ENCODE measurements at places on chromosomes 1 and 21.

- DNase-seq = no peak
Observed at GRCh38 chr1:117136749-117137148, 15.2 kb upstream of the TRIM45 start.

DNA sequence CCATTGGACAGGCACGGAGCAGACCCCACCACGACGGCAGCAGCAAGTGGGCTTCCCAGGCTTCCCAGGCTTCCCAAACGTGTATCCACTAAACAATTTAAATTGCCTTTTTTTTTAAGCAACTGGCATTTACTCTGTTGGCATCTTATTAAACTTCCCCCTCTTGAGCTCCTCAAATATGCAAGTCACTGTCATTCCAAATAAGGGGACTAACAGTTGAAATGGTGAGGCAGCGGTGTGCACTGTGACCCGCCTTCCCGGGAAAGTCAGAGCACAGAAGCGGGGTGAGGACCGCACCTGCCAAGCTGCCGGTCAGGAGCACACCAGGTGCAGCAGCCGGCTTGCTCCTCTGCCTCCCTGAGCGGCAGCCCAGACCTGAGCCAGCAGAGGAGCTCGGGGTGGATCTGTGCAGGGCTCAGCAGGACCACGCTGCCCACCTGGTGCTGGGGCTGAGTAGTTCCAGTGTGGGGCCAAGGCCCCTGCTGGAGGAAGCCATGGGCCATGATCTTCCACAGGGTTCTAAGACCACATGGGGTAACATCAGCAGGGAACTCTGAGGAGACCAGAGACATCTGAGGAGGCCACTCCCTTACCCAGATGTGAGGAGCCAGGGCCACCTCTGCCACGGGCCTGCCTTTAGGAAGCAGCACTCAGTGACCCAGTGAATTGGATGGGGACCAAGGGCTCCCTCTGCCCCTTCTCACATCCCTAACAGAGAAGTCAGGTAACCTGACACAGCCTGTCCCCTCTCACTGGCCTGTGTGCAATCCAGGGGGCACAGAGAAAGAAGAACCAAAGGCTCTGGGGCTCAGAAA is 245.4 kb downstream of the NPHP4 start:
- DNase-seq = no peak

DNA sequence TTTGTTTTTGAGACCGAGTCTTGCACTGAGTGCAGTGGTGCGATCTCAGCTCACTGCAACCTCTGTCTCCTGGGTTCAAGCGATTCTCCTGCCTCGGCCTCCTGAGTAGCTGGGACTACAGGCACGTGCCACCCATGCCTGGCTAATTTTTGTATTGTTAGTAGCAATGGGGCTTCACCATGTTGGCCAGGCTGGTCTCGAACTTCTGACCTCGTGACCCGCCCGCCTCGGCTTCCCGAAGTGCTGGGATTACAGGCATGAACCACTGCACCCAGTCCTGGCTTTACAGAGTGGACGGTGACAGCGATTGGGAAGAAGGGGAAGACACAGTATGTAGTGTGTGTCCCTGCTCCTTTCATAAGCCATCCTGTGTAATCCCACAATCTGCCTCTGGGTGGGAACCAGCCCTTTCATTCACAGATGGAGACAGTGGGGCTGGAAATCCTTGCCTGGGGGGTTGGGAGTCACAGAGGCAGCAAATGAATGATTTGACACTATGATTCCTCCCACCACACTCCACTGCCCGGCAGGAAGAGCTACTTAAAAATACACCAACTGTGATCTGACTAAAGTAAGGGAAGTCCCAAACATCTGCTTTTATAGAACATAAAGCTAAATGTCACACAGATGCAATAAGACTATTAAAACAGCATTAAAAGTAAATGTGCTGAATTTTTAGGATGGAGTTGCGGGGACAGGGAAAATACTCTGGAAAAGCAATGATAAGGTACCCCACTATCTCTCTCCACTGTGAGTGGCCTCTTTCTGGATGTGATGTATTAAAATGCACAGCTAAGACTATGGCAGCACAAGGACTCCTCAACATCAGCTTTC is 4.5 kb downstream of the PARP1 start:
- no peak for DNase-seq

DNA sequence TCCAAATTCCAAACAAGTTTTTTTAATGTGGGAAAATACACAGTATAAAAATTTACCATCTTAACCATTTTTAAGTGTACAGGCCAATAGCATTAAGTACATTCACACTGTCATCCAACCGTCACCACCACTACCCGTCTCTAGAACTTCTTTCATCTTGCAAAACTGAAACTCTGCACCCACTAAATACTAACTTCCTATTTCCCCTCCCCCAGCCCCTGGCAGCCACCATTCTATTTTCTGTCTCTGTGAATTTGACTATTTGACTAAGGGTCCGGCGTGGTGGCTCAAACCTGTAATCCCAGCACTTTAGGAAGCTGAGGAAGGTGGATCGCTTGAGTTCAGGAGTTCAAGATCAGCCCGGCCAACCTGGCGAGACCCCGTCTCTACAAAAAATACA is 36.1 kb downstream of the CLSTN1 start:
- DNase-seq = peak; percentile 34

DNA sequence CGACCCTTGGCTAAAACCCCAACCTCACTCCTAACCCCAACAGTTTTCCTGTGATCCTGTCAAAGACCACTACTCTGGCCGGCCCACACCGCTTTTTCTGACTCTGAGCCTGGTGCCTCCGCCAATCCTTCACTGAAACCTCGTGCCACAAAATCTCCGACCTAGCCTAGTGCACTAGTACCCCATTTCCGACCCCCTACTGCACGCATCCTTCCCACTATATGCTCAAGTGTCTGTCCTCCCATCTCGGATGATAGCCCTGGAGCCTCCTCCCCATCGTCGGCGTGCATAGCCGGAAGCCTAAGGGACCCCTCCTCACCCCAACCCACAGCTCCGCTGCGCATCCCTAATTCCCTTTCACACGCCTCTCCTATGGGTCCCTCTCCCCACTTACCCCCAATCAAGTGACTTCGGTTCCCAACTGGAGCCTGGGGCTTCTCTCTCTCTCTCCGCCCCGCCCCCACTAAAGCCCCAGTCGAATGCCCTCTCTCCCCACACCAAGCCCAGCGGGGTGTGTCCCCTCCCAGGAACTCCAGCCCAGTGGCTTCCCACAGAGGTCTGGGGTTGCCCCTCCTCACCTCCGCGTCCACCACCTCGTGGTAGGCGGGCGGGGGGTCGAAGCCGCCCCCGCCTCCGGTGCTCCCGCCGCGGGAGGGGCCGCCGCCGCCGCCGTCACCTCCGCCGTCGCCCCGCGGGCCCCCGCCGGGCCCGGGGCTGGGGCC is 791 bp downstream of the USP24 start:
- DNase-seq = peak; percentile 38

DNA sequence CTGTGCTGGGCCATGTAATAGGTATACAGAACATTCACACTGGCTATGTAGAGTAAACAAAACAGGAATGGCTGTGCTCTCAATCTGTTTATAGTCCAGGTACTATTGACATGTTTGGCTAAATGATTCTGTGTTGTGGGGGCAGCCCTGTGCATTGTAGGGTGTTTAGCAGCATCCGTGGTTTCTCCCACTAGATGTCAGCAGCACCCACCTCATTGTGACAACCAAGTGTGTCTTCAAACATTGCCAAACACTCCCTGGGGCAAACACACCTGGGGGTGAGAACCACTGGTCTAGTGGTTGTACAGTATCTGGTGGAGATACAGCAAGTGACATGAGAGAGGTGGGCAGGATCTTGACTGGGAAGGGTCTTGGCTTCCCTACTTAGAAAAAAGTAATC is 80.4 kb upstream of the SPATA6 start:
- DNase-seq = no peak

GRCh38 chr1:59494145-59494833 is 197.4 kb downstream of the FGGY start:
- DNase-seq = no peak

GRCh38 chr1:36100376-36100775 is 11.7 kb downstream of the ADPRS start:
- DNase-seq = no peak

DNA sequence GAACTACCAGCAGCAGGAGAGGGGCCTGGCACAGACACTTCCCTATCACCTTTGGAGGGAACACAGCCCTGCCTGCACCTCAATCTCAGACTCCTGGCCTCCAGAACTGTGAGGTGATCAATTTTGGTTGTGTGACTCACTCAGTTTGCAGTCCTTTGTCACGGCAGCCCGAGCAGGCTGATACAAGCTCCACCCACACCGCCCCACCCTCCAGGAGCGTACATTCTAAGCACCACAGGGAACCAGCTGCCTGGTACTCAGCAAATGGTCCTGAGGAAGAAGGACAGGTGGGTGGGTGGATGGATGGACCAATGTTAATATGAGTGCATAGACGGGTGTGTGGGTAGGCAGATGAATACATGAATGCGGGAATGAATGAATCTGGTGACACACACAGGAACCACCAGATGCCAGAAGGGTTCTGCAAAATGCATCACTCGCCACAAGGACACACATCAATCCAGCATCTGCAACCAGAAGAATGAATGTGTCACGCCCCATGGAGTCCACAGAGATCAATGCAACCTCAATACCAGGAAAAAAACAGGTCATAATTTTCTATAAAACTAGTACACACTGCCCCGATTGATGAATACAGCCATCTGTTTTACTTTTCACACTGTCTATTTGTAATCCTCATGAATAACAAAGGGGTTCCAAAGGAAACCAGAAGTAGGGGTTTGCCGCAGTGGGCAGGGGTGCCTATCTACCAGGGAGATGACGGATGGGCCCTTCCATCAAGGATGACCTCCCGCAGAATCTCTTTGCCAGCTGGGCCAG is 284.5 kb downstream of the NPHP4 start:
- no peak for DNase-seq

- DNase-seq = no peak
Observed at GRCh38 chr1:119569095-119569494, 62.1 kb downstream of the HSD3B1 start.

DNA sequence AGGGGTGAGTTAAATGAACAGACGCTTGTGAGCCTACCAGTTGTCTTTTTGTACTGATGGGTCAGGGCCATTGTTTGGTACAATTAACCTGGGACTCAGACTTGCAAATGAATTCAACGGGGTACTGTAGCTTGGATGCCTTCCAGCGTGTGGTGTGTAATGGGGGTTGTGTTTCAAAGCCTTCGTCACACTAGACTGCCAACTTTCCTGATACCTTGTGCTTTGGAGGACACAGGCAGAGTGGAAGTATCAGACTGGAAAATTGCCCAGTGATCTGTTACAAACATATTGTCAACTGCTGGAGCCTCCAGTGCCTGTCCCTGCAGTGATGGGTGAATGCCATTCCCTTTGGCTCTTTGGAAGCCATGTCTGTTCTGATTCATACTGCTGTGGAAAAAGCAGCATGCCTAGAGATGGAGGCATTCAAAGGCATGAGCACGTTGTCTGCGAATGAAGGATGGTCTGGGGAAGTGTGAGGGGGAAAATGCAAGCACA is 384.5 kb downstream of the LMX1A start:
- no peak for DNase-seq

DNA sequence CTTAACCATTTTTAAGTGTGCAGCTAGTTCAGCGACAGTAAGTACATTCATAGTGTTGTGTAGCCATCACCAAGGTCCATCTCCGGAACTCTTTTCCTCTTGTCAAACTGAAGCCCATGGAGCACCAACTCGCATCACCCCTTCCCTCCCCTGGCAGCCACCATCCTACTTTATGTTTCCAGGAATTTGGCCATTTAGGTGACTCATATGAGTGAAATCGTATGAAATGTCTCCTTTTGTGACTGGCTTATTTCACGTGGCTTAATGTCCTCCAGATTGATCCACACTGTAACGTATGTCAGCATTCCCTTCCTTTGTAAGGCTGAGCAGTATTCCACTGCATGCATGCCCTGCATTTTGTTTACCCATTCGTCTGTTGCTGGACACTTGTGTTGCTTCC is 2.5 kb downstream of the COL6A2 start:
- DNase-seq = no peak

- DNase-seq = no peak
Observed at GRCh38 chr1:159705904-159706256, 8.5 kb downstream of the CRP start.

GRCh38 chr1:7940034-7940433 is 605 bp downstream of the TNFRSF9 start:
- DNase-seq = no peak

DNA sequence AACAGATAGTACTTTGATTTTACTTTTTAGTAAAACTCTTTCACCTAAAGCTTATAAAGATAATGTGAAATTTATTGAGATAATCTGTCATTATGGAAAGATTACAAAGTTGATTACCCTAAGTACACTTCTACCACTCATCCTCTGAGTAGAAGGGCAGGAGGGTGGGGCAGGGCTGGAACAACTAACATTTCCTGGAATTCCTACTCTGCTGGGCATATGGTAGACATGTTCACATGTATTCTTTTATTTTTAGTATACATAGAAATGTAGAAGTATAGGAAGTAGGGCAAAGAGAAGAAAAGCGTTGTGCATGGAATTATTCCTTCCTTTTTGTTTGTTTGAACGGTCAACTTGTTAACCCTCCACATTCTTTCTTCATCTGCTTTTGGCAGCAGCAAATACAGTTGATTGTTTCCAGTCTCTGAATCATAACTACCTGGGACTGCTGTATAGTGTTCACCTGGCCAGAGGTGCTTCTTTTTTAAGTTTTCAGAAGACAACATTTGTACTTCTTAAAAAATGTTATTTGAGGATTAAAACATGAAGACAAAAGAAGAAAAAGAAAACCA is 85.1 kb downstream of the POU2F1 start:
- DNase-seq = no peak

DNA sequence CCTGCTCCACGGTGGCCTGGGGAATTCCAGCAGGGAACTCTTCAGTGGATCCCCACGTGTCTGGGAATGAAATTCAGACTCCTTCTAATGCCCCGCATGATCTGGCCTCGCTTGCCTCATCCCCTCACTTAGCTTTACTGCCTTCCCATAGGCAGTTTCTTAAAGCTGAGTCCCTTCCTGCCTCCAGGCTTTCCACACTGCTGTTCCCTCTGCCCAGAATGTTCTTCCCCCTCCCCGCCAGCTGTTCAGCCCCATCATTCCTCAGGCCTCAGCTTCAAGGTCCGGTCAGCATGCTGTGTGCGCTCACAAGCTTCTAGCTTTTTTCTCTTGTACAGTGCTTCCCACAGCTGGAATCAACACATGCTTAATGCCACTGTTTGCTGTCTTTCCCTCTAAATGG is 54.9 kb upstream of the WASF2 start:
- no peak for DNase-seq

- DNase-seq = no peak
Observed at GRCh38 chr1:212135166-212135565, 99.6 kb downstream of the DTL start.

DNA sequence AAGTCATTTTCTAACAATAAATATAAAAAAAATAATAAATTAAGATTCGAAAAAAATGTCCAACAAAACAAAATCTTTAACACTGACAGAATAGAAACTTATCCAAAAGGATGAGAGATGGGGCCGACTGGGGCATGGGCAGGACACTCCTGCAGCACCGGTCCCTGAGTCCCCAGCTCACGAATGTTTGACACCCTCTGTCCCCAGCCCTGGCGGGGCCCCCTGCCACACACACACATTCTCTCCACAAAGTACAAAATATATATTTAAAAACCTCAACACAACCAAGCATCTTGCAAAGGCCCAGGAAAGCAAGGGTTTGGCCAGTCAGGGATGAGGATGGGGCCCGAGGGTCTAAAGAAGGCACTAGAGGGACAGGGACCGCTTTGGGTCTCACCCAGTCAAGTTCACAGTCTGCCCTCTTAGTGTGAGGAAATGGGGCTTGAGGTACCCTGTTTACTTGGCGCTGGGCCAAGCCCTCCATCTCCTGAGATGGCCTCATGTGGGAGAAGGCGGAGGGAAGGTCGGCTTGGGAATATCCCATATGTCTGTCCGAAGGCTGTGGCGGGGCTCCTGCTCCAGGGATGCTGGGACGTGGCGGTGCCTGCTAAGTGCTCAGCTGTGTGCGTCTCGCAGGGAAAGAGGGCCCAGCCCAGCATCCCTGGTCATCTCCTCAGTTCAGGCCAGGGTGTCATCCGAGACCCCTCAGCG is 31.3 kb downstream of the EPHA2 start:
- no peak for DNase-seq

Measured in stimulated activated CD4-positive, alpha-beta T cell treated with anti-CD3 and anti-CD28 coated beads, Interleukin-12 subunit alpha, Interleukin-12 subunit beta, amount 100 ng/mL, for 4 hours (primary cell).